Mucosa of descending colon (tissue), 3 donors: ENCODE measurements at places on chromosomes 7 and 10.

DNA sequence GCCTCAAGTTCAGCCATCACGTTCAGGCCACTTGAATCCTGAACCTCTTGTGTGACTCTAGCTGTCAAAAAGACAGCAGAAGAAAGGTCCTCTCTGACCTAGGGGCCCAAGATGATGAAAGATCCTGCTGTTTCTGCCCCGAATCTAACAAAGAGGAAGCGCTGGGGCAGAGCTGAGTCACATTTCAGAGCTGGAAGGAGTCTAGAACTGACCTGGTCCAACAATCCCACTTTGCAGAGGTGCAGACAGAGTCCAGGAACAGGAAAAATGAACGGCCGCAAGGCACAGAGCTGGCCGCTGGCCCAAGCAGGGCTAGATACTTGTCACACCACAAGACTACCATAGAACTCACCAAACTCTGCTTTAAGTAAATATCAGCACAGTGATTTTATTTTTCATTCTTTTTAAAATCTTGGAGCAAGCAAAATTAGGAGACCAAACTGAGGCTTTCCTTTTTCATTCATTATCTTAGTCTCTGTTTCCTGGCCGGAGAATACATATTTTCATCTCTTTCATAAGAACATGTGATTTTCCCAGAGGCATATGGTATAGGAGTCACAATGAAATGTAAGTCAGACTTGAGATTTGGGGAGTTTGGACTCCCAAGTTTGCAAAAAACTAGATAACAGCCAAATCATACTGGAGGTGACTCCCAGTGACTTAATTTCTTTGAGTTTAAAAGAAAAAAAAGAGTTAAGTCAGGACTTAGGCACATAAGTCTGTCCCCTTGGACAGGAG lies 52.8 kb downstream of the CHST15 start:
- DNase-seq: peak; percentile 36

- no peak for DNase-seq
Measured at GRCh38 chr7:138891446-138891810, 89.8 kb downstream of the KIAA1549 start.

GRCh38 chr10:42975005-42975493 lies 101.8 kb upstream of the RET start:
- peak; percentile 18 for DNase-seq

- no peak for DNase-seq
Measured at GRCh38 chr7:3243256-3243655, 57.8 kb upstream of the SDK1 start.

DNA sequence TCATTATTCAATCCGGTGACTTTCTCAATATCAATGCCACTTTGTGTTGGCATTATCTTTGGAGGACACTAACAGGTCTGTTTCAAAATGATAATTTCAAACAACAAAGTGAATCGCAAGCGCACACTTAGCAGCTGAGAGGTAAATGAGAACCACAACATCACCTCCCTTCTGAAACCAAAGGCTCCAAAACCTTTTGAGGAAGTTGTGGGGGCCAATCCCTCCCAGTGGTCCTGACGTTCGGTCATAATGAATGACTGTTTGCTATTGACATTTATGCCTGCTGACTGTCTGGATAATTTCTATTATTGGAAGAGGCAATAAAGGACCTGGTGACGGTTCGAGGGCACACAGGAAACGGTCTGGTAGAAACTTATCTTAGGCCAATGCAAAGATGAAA lies 1.8 kb downstream of the ADARB2 start:
- DNase-seq: no peak

- DNase-seq: peak; percentile 74
Measured at GRCh38 chr10:78756604-78757343, 312.0 kb upstream of the ZMIZ1 start.

DNA sequence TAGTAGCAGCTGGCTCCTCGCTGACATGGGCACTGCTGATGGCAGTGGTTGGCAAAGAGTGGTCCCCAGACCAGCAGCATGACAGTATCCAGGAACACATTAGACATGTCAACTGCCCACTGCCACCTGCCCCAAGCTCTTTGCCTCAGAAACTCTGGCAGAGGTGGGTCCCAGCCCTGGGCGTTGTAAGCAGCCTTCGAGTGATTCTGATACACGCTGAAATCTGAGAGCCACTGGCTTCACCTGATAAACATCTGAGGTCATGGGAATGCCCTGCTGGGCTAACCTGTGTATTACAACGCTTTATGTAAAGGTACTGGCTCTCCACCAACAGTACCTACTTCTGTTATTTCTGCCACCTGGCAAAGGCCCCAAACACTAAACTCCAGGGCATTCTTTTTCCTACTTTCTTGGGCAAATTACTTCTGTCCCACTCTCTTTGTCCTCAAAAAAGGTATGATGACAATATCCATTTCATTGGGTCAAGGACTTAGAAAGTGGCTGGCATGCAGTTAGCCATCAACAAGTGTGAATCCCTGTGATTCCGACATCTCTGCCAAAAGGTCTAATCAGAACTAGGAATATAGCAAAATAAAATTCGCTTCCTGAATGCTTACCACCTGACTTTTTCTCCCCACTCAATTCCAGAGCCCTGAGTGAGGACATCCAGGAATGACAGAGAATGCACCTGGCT lies 9.2 kb downstream of the SGMS1 start:
- peak; percentile 46 for DNase-seq

DNA sequence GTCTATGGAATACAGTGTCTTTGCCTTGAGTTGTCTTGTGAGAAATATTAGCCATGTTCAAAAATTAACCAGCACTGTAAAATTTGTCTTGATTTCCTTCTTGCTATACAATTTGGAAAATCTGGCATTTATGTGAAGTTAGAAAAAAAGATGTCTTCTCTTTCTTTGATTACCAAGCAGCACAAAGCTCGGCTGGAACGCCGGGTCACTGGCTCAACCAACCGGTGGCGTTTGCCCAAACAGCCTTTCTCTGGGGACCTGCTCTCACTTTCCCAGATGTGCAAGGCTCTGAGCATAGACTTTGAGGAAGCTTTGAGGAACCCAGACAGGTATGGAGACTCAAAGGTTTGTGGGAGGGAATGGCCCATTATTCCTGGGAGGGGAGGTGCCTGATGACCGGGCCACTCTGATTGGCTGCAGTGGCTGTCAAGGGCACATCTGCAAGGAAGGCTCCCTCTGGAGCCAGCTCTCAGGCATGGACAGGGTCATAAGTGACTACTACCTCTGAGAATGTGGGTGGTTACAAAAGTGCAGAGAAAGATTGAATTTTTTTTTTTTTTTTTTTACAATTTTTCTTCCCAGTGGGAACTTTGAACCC lies 5.6 kb downstream of the BTBD16 start:
- no peak for DNase-seq

- DNase-seq: no peak
Measured at GRCh38 chr7:30815951-30816644, 44.9 kb downstream of the MINDY4 start.

GRCh38 chr10:29107866-29108498 lies 180.9 kb upstream of the LYZL1 start:
- no peak for DNase-seq

DNA sequence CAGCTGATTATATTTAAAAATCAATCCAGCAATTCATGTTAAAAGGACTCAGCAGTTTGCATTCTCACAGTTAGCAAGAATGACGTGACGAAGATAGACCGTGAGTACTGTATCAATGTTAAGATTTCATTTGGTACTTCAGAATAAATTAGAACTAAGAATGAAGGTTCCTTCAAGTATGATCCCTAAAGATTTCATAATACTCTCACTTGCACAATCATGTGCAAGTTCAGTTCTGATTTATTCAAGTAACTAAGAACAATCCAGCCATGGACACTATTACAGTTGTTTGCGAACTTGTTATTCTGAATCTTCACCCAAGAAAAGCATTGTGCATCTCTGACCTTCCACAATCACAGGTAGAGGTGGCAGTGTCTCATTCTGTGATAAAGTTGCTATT lies 7.7 kb downstream of the RHEB start:
- no peak for DNase-seq

DNA sequence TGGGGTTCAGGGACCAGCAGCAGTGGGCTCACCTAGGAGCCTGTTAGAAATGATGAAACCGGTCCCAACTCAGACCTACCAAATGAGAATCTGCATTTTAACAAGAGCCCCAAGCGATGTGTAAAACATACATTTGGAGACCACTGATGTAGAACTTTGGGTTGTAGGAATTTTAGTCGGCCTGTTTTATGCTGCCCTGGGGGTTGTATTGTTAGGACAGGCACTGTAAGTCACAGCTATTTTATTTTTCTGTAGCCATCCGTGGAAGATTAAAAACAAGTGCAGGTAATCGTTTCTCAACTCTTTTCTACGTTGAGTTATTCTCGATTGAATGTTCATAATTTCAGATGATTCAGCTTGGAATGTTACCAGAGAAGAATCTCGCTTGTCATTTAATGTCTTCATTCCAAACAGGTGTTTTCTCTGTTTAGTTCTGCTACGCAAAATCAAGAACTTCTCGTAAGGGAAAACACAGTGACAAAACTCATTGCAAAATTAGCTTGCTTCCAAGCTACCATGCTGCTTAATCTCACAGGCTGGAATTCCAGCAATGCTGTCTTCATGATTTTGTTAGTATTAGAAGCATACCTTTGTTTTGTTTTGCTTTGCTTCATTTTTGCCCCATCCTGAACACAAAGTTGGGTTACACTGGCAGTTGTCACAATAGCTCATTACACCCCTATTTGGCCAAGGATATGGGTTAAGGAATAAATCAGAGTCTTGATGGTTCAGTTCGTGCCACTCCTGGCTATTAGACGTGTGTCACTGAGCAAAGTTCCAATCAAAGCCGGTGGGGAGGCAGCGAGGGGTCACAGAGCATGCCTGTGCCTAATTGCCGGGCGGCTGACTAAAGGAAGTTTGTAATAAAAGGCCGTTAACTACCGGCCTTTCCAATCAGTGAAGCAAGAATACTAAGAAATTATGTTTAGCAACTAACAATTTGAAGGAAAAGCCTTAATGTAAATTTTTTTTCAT lies 676.9 kb downstream of the GATA3 start:
- DNase-seq: no peak

- no peak for DNase-seq
Measured at GRCh38 chr10:29146311-29147100, 142.4 kb upstream of the LYZL1 start.

GRCh38 chr10:29736366-29737073 lies 101.7 kb upstream of the SVIL start:
- DNase-seq: peak; percentile 63

- DNase-seq: no peak
Measured at GRCh38 chr10:51090190-51090589, 15.9 kb downstream of the PRKG1 start.

DNA sequence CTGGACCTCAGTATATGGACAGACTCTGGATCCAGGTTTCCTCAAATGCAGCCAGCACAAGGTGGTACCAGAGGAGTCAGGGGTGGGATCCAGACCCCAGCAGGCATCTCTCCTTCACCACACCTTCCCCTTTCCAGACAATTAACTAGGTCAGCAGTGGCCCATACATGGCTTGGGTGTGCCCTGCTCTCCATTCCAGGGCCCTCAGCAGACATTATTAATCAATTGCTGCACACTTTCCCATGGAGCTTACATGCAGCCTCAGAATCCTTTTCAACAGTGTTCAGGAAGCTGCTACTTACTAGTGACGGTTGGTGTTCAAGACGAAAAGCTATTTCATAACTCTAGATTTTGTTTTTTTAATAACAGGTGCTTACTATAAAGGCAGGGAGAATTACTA lies 6.0 kb downstream of the COL13A1 start:
- DNase-seq: no peak

GRCh38 chr10:30186371-30186875 lies 127.0 kb upstream of the JCAD start:
- DNase-seq: no peak

DNA sequence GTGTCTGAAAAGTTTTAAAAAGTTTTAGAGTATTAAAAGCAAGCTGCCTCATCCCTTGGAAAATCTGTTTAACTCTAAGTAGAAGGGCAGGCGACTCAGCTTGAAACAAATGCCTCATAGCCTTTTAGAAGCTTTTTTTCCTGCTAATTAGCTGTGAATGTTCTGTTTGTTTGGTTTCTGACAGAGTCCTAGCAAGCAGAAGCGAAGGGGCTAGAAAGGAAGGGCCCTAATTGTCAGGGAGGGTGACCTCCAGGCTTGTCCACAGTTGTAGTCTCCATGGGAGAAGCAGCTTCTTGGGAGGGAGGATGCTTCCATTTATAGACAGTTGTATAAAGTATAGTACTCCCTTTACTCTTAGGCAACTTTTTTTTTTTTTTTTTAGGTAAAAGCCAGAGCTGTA lies 90.9 kb downstream of the DNAJC1 start:
- no peak for DNase-seq

- DNase-seq: no peak
Measured at GRCh38 chr7:156353352-156353751, 287.2 kb upstream of the RNF32 start.
